ENCODE measurements at places on chromosomes 5 and 9. TPM values are rescaled to one million over a fixed set of nuclear protein-coding genes. Genes with fewer than 3 reads are reported as not detected.

The FRMD3 gene
- total RNA-seq = 0.13 TPM

The KIF12 gene
- total RNA-seq = not detected

- no peak for DNase-seq
These were observed 26.5 kb upstream of the C5orf47 start for GRCh38 chr5:173962436-173962972.

DNA sequence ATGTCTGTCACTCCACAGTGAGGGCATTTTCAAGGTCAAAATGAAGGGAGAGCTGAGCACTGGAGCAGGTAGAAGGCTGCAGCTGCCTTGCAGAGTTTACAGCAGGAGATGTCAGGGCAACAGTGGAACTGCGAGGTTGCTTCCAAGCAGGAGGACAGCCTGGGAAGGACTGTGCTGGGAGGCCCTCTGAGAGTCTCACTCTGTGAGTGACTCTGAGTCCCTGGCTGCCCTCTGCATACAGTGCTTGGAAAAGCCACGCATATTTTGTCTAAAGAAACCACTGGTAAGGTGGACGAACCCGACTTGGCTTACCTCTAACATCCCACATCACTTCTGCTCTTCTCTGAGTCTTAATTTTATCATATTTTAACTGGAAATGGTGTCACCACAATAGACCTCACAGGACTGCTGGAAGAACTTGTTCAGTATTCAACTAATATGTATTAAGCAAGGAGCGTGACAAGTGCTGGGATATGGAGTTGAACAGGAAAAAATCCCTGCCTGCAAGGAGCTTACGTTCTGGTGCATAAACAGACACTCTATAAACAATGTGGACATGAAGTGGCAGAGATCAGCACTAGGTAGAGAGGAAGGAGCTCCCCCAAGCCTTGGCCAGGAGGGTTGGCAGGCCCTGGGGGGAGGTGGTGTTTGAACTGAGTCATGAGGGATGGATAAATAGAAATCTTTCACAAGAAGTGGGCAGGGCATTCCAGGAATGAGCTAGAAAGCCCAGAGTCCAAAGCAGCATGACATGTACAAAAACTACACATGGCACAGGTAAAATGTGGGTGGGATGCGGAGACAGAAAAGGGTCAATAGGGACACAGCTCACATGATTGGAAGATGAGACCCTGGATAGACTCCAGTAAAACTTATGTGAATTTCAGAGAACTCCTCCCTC, 64.0 kb upstream of the FOXE1 start:
- DNase-seq = peak; percentile 70

The HTR1A gene
- total RNA-seq = not detected

GRCh38 chr5:144275329-144275728, 104.7 kb downstream of the KCTD16 start:
- DNase-seq = no peak

DNA sequence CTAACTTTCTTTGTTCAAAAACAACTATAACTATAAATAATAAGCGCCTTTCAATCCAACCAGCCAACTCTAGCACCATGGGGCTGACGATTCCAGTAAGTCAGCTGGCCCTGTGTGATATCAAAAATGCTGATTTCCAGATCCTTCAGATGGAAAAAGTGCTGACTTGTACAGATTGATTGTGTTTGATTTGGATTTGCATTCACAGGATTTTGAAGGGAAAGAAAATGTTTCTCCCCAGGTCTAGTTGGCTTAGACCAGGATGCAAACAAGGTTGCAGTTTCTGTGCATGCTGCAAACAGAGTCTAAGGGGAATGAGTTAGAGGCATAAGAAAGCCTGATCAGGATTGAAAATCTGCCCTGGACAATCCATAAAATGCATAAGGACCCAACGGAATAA, 68.9 kb downstream of the SLC1A3 start:
- no peak for DNase-seq

DNA sequence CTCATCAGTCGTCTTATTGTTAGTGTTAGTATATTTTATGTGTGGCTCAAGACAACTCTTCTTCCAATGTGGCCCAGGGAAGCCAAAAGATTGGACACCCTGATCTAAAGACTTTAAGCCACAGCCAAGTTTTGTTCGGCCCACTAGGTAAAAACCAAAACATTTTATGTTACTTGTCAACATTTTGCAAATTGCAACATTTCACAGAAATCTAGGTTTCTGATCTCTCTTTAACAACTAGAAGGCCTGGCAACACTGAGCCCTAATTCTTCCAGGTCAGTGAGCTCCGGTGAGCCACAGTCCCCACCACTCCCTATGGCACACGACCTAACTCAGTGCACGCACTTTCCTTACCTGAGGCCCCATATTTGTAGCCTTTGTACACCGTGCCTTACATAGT, 24.0 kb downstream of the MYO10 start:
- no peak for DNase-seq

GRCh38 chr5:25444697-25445096, 799.9 kb upstream of the CDH10 start:
- no peak for DNase-seq

- DNase-seq = no peak
These were observed 117.4 kb downstream of the MLLT3 start for GRCh38 chr9:20504930-20505329.

- no peak for DNase-seq
These were observed 617.6 kb downstream of the TLR4 start for GRCh38 chr9:118321788-118322187.

DNA sequence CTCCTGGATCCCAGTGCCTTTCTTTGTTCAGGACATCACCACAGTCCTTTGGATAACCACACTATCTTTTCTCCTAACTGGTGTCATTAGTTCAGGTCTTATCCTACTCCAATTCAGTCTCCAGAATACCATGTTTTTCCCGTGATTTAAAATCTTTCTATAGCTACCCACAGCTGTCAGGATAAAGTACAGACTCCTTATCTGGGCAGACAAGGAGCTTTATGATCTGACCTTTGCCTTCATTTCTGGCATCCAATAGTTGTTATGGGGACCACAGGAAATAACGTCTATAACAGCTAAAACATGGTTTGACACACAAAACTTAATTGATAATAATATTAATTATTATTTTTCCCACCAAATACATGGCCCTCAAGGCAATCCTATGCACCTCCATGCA, 125.6 kb downstream of the ARL15 start:
- no peak for DNase-seq

DNA sequence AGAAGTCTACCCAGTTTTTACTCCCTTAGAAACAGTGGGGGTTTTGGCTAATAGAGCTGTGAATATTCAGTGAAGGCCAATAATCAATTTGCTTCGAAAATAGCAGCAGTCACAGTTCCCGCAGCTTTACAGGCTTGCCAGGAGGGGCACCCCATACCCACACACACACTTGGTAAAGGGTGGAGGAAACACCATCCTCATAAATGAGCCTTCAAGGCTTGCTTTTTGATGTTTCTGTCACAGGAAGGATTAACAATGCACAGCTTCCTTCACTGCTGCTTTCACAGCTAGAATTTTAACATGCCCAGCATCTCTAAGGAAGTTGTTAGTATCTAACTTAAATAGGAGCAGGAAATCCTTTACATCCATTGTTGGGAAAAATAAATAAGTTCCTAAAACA, 1247.5 kb upstream of the C9orf72 start:
- no peak for DNase-seq

The MARCOL gene
- not detected for total RNA-seq

DNA sequence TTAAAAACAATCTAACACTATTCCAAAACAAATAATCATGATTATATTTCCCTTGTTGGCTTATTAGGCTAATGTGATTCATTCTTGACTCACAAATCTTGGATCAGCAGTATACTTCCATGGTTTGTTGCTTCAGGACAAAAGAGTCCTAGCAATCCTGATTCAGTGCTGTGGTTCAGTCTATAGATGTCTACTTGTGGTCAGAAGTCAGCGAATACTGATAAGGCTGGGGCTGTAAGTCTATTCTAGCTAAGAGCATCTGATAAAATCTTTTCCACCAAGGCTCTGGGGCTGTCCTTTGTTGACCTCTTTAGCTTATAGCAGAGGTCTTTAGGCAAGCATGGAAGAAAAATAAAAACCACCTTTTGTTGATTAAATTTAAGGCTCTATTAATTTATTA, 4.4 kb upstream of the SMIM3 start:
- peak; percentile 93 for DNase-seq

DNA sequence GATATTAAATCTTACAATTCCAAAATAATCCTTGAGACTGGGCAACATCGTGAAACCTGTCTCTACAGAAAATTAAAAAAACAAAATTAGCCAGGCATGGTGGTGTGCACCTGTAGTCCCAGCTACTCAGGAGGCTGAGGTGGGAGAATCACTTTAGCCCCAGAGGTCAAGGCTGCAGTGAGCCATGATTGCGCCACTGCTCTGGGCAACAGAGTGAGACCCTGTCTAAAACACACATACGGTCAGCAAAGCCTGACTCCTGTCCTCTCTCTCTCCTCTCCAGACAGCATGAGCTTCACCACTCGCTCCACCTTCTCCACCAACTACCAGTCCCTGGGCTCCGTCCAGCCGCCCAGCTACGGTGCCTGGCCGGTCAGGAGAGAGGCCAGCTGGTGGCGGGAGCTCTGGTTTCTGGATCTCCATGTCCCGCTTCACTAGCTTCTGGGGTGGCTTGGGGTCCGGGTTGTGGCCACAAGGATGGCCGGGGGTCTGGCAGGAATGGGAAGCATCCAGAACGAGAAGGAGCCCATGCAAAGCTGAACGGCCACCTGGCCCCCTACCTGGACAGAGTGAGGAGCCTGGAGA, 9.0 kb upstream of the PDCL start:
- no peak for DNase-seq

DNA sequence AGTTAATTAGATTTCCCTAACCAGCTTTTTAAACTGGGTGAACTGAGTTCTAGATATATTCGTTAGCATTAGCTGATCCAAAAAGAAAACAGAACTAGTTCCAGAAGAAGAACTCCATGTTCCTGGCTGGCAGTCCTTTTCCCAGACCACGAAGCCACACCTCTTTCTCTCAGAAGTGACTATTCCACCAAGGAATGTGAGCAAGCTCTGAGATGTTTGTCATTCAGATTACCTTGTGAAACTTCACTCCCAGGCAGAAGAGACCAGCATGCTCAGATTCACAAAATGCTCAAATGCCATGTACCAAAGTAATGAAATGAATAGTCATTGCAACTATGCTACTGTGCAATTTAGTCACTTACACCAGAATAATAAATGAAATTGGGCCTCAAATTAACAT, 4.4 kb upstream of the SSBP2 start:
- DNase-seq = peak; percentile 95

The MAMDC2 gene
- total RNA-seq = not detected

DNA sequence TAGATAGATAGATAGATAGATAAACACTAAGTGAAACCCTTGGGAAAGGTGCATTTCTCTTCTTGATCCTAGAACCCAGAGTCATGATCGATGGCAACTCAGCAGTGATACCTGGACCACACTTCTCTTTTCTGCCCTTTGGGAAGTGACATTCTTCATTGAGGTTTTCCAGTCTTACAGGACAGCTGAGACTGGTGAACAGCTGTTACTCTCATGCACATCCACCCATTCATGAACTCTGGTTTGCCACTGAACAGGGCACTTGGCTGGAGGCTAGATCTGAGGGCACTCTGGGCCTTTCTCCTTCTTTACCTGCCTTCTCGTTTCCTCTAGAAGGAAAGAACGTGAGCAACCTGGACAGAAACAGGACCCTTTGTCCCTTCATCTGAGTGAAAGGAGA, 164.5 kb downstream of the DRD1 start:
- DNase-seq = no peak

GRCh38 chr5:117792476-117792875, 1195.9 kb downstream of the DTWD2 start:
- no peak for DNase-seq
